Esophagus squamous epithelium (tissue), 5 donors: ENCODE measurements at places on chromosomes 4 and X. TPM values are rescaled to one million over a fixed set of nuclear protein-coding genes. Genes with fewer than 3 reads are reported as not detected.

DNA sequence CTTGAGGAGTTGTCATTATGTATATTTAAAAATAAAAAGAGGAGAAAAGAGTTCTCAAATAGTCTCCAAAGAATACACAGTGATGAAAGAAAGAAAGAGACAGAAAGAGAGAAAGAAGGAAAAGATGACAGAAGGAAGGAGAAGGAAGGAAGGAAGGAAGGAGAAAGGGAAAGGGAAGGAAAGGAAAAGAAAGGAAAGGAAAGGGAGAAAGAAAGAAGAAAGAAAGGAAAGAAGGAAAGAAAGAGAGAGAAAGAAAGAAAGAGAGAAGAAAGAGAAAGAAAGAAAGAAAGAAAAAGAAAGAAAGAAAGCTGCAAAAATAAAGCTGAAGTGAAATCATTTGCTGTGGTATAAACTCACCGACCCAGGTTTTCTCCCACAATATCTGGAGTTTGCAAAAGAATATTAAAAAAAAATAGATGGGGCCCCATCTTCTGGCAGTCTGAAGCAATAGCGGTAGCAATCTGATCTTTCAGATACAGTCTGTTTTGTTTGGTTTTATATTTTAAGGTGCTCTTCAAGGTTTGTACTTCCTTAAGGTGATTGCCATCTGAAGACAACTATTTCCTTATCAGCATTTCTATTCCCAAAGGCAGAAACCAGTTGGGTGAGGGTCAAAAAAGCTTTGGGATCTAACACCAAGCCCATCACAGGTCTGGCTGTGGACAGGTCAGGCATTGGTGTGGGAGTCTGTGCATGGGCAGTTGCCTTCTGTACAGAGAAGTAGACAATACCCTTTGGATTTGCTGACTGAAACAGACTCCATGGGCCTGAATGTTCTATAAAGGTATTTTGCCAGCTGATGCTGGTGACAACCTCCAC lies 160.4 kb downstream of the CPEB2 start:
- H3K27me3 ChIP-seq = no peaks in the 10 kb centered on the region
- H3K27ac ChIP-seq = no peak overlapping the region
- H3K4me3 ChIP-seq = no peak overlapping the region
- H3K4me1 ChIP-seq = peaks cover 45% of the 10 kb centered on the region
- no peak for DNase-seq
- H3K36me3 ChIP-seq = no peaks in the 10 kb centered on the region

DNA sequence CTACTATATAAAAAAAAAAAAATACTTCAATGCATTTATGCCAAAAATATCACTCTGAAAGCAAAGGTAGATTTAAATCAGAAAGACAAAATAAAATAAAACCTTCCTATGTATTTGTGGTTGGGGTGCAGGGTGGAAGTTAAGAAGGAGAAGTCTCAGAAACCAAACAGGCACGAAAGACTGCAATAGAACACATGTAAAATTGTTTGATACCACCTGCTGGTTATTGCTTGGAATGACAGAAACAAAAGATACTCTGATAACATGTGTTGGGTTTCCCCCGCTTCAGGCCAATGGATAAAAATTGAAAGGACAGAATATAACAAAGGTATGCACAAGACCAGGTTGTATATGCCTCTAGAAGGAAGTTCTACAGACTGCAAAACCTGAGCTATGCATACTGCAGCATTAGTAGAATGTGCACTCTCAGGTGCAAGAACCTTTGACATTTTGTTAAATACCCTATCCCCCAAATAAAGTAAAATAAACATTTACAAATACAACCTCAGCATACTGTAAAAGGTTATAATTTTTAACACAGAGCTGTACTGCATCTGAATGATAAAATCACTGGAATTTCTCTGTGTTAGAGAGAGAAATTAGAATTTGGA lies 118.8 kb downstream of the GABRA2 start:
- DNase-seq = no peak
- no peaks in the 10 kb centered on the region for H3K4me1 ChIP-seq
- H3K4me3 ChIP-seq = no peak overlapping the region
- H3K36me3 ChIP-seq = no peaks in the 10 kb centered on the region

DNA sequence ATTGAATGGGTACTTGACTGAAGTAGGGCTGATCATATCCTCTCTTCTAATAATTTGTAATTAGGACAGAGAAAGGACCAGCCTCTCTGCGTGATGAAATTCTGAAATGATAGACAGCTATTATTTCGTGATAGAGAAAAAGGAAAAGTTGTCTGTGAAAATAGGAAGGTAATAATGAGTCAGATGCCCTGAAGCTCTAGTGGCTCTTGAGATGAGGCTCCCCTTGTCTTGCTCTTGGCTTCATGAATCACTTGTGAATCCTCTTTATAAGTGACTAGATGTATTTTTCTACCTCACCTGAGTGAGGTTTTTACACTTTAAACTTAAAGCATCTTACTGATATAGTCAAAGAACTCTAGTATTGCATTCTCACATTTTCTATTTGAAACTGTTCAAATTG lies 888.9 kb downstream of the PCDH18 start:
- no peak overlapping the region for H3K4me3 ChIP-seq
- no peaks in the 10 kb centered on the region for H3K27me3 ChIP-seq
- DNase-seq = no peak
- H3K4me1 ChIP-seq = no peaks in the 10 kb centered on the region

- peaks cover 9% of the 10 kb centered on the region for H3K4me1 ChIP-seq
- DNase-seq = no peak
- H3K27ac ChIP-seq = no peak overlapping the region
- H3K27me3 ChIP-seq = no peaks in the 10 kb centered on the region
- H3K36me3 ChIP-seq = no peaks in the 10 kb centered on the region
Observed at GRCh38 chrX:130247996-130248395, 20.7 kb downstream of the ZNF280C start.

Gene SPANXC
- total RNA-seq = not detected

- H3K4me3 ChIP-seq = no peak overlapping the region
- H3K4me1 ChIP-seq = no peaks in the 10 kb centered on the region
- H3K36me3 ChIP-seq = no peaks in the 10 kb centered on the region
- no peaks in the 10 kb centered on the region for H3K27me3 ChIP-seq
Observed at GRCh38 chr4:148716431-148717052, 274.3 kb upstream of the NR3C2 start.

Gene PNPLA4
- total RNA-seq = 16.9 TPM

DNA sequence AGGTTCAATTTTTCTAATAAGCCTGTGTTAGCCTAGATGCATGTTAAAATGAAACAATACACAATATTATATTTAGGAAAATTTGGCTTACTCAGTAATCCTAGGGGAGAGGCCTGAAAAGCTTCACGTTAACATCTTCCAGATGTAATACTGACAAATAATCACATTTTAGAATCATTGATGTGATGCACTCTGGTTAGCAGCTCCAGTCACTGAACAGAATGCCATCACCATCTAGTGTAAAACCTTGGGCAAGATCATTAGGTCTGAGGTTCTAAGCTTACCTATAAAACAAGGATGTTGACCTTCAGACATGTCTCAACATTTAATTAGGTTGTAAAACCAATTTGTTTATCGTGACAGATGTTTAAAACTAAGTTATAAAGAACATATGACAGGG lies 1704.8 kb downstream of the STIM2 start:
- DNase-seq = no peak
- H3K4me3 ChIP-seq = no peak overlapping the region
- H3K27me3 ChIP-seq = no peaks in the 10 kb centered on the region

- H3K4me3 ChIP-seq = no peak overlapping the region
- H3K4me1 ChIP-seq = no peaks in the 10 kb centered on the region
Observed at GRCh38 chr4:39341075-39341725, 25.0 kb downstream of the RFC1 start.

Gene TCEAL9
- 32.4 TPM for total RNA-seq

DNA sequence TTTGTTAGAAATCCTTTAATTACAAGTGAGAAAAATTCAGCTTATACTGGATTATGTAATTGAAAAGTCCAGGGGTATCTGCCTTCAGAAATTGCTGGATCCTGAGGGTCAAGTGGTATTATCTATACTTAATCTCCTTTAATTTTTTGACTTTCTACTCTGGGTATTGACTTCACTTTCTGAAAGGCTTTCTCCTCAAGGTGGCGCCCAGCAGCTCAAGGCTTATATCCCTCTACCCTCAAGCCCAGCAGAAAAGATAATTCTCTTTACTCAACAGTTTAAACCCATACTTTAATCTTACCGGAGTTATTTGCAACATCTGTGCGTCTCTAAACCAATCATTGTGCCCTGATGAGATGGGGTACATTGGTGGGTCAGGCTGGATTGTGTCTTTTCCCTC lies 129.5 kb downstream of the LARP7 start:
- H3K4me1 ChIP-seq = peaks cover 7% of the 10 kb centered on the region
- no peaks in the 10 kb centered on the region for H3K27me3 ChIP-seq
- H3K36me3 ChIP-seq = no peaks in the 10 kb centered on the region
- no peak for DNase-seq
- no peak overlapping the region for H3K4me3 ChIP-seq

Gene MAGED1
- 48.7 TPM for total RNA-seq

DNA sequence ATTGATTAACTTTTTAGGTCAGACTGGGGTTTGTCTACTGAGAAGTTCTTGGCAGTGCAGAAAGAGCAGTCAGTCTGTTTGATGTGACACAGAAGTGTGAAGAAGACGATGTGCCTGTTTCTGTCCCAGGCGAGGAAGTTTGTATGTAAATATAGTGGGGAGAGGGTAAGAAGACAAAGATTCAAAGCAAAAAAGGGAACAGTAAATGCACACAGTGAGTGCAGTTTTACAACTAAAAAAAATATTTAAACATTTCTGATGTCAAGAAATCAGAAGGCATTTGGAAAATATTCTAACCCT lies 264.9 kb downstream of the RAPGEF2 start:
- no peaks in the 10 kb centered on the region for H3K36me3 ChIP-seq
- H3K27ac ChIP-seq = no peak overlapping the region
- no peak overlapping the region for H3K4me3 ChIP-seq

- no peaks in the 10 kb centered on the region for H3K4me1 ChIP-seq
- no peak for DNase-seq
- no peak overlapping the region for H3K27ac ChIP-seq
- no peaks in the 10 kb centered on the region for H3K36me3 ChIP-seq
Observed at GRCh38 chrX:53004811-53005210, 43.8 kb upstream of the GPR173 start.
